ENCODE measurements at places on chromosomes 3 and 15. TPM values are rescaled to one million over a fixed set of nuclear protein-coding genes. Genes with fewer than 3 reads are reported as not detected.

DNA sequence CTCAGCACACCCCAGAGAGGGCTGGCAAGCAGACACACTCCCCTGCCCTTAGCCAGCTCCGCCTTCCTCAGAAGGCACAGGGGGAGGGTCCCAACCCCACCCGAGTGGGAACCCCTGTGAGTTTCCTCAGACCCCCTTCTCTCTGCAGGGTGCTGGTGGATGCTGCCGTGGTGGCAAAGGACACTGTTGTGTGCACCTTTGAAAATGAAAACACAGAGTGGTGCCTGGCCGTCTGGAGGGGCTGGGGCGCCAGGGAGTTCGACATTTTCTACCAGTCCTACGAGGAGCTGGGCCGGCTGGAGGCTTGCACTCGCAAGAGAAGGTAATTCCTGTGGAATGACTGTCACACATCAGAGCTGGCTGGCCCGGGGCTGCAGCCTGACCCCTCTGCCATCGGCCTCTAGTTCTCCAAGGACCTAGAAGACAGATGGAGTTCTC lies 149.4 kb downstream of the LRRK1 start:
- no peak overlapping the region for H3K4me3 ChIP-seq
- H3K4me1 ChIP-seq: no peaks in the 10 kb centered on the region
- DNase-seq: no peak
- H3K27me3 ChIP-seq: no peaks in the 10 kb centered on the region
- H3K36me3 ChIP-seq: no peaks in the 10 kb centered on the region

GRCh38 chr15:101139986-101140696 lies 111.7 kb downstream of the CHSY1 start:
- H3K4me1 ChIP-seq: no peaks in the 10 kb centered on the region
- no peaks in the 10 kb centered on the region for H3K27me3 ChIP-seq
- no peak overlapping the region for H3K27ac ChIP-seq

DNA sequence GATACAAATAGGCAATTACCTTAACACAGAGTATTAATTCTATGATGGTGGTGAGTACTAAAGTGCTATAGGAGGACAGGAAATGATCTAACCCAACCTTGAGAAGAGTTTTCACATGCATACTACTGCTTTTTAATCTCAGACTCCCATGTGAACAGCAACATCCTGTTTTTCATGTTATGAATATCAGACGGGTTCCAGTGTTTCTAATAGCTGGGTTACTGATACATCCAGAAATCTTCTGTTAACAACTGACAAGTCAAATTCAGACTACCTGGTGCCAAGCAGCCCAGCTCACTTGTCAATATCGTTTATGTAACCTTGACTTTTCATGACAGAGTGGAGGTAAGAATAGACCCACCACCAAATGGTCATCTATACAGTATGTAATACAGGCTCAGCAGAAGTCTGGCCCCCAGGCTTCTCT lies 220.2 kb upstream of the COL8A1 start:
- H3K27me3 ChIP-seq: no peaks in the 10 kb centered on the region
- no peaks in the 10 kb centered on the region for H3K4me1 ChIP-seq
- H3K27ac ChIP-seq: no peak overlapping the region
- no peak for DNase-seq
- no peaks in the 10 kb centered on the region for H3K36me3 ChIP-seq
- H3K4me3 ChIP-seq: no peak overlapping the region

DNA sequence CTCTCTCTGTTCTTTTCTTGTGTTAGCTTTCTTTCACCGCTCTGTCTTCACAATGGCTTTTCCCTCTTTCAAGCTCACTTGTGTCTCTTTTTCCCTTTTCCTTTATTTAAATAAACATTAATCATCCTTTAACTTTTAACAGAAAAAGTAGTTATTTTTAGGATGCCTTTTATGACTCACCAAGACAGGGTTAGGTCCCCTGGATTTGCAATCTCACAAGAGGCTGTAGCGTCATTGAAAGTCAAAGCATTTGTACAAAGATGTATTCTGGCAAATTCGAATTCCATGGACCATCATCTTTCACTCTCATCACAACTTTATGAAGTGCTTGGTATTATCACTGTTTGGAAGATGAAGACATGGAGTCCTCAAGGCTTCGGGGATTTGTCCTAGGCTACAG lies 34.8 kb upstream of the MCTP2 start:
- H3K36me3 ChIP-seq: no peaks in the 10 kb centered on the region
- H3K4me3 ChIP-seq: no peak overlapping the region
- no peak for DNase-seq
- no peaks in the 10 kb centered on the region for H3K27me3 ChIP-seq
- no peak overlapping the region for H3K27ac ChIP-seq

CRYGS gene
- total RNA-seq: 3.6 TPM

DNA sequence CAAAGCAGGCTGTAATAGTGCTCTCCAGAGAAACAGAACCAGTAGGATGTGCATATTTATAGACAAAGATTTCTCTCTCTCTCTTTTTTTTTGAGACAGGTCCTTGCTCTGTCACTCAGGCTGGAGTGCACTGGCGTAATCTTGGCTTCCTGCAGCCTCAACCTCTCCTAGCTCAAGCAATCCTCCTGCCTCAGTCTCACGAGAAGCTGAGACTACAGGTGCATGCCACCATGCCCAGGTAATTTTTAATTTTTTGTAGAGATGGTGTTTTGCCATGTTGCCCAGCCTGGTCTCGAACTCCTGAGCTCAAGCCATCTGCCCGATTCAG lies 67.1 kb upstream of the CHD2 start:
- peak overlapping the region; percentile 90 for H3K27ac ChIP-seq

- no peak overlapping the region for H3K27ac ChIP-seq
- H3K36me3 ChIP-seq: no peaks in the 10 kb centered on the region
These were observed 52.2 kb downstream of the CMTM6 start for GRCh38 chr3:32450426-32450825.

DNA sequence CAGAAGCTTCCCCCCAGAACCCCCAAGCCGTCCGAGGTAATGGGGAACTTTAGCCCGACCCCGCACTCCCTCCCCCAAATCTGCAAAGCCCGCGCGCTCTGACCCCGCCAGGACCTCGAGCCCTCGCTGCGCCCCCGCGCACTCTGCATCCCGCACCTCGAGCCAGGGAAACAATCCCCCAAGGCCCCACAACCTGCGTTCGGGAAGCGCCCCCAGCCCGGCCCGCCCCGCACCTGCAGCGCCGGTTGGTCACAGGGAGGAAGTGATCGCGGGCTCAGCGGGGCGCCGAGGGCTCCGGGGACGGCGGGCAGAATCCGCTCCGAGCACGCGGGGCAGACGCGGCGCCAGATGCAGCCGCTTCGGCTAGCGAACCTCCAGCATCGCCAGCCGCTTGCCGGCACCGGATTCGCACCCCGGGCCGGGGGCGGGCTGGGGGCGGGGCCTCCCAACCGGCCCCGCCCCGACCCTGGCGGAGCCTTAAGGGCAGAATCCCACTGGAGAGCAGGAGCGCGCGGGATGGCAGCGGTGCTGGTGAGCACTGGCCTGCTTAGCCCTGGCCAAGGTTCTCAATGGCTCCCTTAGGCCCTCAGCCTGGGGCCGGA lies at the start of gene CAMKV:
CAMKV (minus strand) TSS at position 382 of the 602 bp plus-strand sequence. CDS start 7,518 bp downstream, outside the sequence.
- H3K27ac ChIP-seq: no peak within 1 kb of the TSS
- H3K27me3 ChIP-seq: peaks cover 15% of the 10 kb centered on the region
- no peaks in the 10 kb centered on the region for H3K4me1 ChIP-seq

GRCh38 chr15:63401078-63401477 lies 19.4 kb upstream of the CA12 start:
- no peaks in the 10 kb centered on the region for H3K4me1 ChIP-seq
- no peak for DNase-seq
- no peak overlapping the region for H3K27ac ChIP-seq
- no peak overlapping the region for H3K4me3 ChIP-seq
- H3K36me3 ChIP-seq: no peaks in the 10 kb centered on the region

POC1A gene
- total RNA-seq: 1.7 TPM

DNA sequence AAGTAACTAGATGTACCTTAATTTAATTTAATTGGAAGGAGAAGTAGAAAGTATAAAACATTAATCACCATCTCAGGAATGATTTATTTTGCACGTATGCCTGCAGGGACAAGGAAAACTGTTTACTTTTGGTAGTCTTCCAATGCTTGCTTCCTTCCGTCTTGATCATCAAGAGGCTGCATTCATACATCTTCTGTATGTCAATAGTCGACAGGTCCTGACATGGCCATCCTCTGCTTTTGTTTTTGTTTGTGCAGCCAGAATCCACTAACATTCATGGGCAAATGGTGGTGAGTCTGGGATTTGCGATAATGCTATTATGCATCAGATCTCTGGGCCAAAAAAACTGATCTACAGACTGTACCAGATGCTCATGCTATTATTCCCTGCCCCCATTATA lies 56.6 kb upstream of the ZPLD1 start:
- H3K27ac ChIP-seq: no peak overlapping the region
- H3K27me3 ChIP-seq: no peaks in the 10 kb centered on the region
- H3K36me3 ChIP-seq: no peaks in the 10 kb centered on the region
- no peak overlapping the region for H3K4me3 ChIP-seq
- H3K4me1 ChIP-seq: no peaks in the 10 kb centered on the region
- no peak for DNase-seq
